Upper lobe of left lung (tissue), 6 donors: ENCODE measurements at places on chromosomes 11 and 22. TPM values are rescaled to one million over a fixed set of nuclear protein-coding genes. Genes with fewer than 3 reads are reported as not detected.
A peak's percentile ranks its signal among the peaks of the same experiment; 100 is the strongest.

The PTPRCAP gene
- 22.0 TPM for total RNA-seq

The OR5D18 gene
- total RNA-seq = not detected

The SPON1 gene
- total RNA-seq = 60.3 TPM

The C22orf31 gene
- total RNA-seq = not detected

The DNAJB13 gene
- total RNA-seq = 16.5 TPM

The OR10D3 gene
- total RNA-seq = not detected

The P2RY2 gene
- total RNA-seq = 9.3 TPM

The LARGE2 gene
- total RNA-seq = 4.9 TPM

The OR52E4 gene
- not detected for total RNA-seq

The OR11H1 gene
- total RNA-seq = not detected

The MEI1 gene
- 20.7 TPM for total RNA-seq

DNA sequence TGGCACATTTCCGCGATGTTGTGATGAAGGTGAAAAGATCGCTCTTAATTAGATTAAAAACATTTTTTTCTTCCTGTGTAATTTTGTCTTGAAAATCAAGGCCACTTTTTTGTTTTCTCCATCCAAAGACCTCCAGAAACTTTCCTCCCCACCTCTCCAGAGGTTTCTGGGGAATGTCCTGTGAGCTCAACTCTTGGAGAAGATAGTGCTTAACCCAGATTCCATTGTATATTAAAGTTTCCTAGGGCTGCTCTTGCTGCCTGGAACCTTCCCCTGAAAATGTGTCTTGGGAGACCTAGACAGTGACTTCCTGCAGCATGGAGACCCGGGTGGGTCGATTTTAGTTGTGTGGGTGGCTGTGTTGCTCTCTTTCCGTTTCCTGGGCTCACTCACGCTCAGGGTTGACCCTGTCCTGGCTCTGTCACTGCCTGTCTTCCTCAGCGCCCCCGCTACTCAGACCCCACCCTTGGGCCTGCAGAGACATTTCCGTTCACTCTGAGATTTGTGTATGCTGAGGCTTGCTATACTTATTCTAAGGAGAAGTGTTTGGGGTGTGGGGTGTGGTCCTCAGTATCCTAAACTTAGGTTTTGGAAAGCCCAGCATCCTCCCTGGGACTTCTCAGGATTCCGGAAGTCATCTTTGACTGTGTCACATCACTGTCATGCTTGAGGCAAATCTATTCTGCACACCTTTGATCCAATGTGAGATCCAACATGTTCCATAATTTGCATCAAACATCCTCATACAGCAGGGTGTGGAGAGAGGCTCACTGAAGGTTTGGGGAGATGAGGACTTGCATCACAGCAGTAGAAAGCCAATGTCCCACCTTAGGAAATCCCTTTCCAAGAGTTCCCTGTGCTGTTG is 47.2 kb downstream of the KCNQ1OT1 start:
- no peak for DNase-seq

GRCh38 chr22:24965822-24966626 is 13.5 kb downstream of the KIAA1671 start:
- DNase-seq = no peak

DNA sequence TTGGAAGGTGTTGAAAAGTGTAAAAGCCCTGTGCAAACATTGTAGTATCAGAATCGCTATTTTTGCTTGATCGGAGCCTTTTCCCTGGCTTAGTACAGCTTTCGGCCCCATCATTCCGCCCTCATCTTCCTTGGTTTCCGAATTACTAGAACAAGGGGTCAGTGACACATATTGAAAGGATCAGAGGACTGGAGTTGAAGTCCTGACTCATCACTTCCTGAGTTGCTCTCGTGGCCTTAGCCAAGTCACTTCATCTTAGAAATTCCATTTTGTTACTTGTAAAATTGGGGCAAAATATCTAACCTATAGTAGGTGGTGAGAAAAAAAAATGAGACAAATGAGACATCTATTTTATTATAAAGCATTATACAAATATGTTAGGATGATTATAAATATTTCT is 375.0 kb downstream of the NTM start:
- DNase-seq = no peak

DNA sequence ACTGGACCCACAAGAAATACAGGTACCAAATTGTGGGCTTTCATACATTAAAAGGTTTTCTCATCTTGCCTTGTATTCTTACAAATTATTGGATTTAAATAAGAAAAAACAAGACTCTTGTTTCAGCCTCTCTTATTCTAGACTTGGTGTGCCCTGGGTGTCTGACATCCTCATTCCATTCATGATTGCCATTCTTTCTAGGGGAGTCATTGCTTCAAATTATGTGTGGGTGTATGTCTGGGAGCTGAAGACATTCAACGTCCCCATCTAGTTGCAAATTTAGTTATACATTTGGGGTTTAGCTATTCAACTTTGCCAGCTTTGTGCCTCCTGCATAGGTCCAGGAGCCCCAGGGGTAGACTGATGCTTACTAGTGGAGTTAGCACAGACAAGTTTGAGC is 18.1 kb downstream of the MAML2 start:
- no peak for DNase-seq

DNA sequence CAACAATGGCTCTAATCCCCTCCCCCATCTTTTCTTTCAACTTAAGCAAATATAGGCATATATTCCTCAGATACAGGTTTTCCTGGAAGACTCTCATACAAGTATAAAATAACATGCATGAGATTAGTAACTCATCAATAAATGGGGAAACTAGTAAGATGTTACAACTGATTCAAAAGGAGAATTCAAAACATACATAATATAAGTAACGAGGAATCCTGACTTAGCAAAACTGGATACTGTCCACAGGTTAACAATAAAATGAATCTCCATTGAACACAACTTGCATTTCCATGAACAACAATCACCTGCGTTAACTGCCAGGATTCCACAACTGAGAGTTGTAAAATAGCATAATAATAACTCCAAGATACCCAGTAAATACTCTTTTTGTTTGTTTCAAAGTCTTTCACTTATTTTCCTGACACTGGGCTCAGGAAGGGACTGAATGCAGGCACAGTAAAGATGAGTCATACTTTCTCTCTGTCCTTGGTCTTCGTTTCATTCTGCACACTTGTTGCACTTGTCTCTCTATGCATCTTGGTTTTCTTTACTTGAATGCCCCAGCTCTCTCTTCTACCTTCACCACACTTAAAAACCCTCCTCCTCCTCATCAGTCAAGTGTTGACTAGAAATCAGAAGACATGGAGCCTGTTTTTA is 8.1 kb downstream of the APIP start:
- DNase-seq = no peak

DNA sequence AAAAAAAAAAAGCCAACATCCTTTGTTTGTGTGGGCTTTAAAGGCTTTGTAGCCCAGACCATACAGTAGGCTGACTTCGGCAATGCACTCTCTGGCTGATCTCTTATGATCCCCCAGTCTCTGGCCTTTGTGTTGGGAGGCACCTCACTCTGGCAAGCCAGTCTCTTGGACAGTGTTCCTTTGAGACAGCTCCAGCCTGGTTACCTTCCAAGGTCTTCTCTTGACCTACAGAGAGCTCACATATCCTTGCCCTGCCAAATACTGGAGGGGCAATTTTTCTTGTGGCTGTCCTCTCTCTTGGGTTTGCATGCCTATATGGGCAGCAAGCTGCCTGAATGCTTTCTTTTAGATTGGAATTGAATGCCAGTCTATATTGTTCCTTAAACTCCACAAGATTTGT is 69.8 kb downstream of the SESN3 start:
- no peak for DNase-seq

- DNase-seq = no peak
These were observed 98.6 kb upstream of the SYT13 start for GRCh38 chr11:45384711-45385241.

- peak; percentile 58 for DNase-seq
These were observed 469.9 kb downstream of the MN1 start for GRCh38 chr22:27331526-27332281.

GRCh38 chr11:2731130-2732125 is 31.6 kb upstream of the KCNQ1OT1 start:
- DNase-seq = no peak

DNA sequence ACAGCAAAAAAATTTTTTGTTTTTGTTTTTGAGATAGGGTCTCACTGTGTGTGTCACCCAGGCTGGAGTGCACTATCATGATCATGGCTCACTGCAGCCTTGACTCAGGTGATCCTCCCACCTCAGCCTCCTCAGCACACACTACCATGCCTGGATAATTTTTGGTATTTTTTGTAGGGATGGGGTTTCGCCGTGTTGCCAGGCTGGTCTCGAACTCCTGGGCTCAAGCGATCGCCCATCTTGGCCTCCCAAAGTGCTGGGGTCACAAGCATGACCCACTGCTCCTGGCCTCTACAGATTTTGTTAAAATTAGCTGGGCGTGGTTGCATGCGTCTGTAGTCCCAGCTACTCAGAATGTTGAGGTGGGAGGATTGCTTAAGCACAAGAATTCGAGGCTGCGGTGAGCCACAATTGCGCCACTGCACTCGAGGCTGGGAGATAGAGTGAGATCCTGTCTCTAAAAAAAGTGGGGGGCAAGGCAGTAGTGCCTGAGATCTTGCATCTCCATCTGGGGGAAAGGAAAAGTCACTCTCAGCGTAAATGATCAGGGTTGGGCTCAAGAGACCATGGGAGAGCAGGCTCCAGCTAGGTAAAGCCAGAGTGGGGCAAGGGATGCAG is 10.6 kb upstream of the DGKZ start:
- DNase-seq = peak; percentile 83

DNA sequence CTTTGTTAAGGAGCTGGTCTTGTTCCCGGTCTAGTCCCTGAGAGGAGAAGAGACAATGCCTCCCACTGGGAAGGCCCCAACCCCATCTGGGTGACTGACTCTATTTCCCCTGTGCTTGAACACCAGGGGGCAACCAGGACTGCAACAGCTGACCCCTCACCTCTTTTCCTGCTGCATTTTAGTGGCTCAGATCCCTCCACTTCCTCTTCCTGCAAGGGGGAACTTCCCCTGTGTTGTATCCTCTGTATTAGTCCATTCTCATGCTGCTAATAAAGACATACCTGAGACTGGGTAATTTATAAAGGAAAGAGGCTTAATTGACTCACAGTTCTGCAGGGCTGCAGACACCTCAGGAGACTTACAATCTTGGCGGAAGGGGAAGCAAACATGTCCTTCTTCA is 84.3 kb upstream of the LMO1 start:
- no peak for DNase-seq

- no peak for DNase-seq
These were observed 50.1 kb downstream of the CHST1 start for GRCh38 chr11:45615182-45615792.

- DNase-seq = no peak
These were observed 50.3 kb downstream of the FAM76B start for GRCh38 chr11:95739108-95739938.

GRCh38 chr11:64900774-64901173 is 16.2 kb downstream of the ATG2A start:
- peak; percentile 63 for DNase-seq

DNA sequence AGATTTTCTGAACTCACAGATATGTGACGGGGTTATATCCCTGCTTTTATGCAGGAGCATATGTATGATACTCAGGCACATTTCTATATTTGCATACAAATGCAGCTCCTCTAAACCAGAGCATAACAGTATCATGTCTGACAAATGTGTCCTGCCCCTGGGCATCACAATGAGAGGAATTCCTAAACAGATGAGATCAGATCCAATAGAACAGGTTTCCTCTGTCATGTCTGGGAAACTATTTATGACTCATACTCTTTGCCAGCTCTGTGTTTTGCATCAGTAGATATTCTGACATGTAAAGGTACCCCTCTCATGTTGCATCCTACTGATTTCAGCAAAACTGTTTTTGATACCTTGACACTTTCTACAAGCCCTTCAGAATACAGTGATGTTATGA is 29.4 kb downstream of the SYT9 start:
- no peak for DNase-seq

GRCh38 chr11:86478348-86478747 is 103.7 kb downstream of the CCDC81 start:
- DNase-seq = no peak
